Breast epithelium (tissue), 4 donors: ENCODE measurements at places on chromosomes 2 and 18. TPM values are rescaled to one million over a fixed set of nuclear protein-coding genes. Genes with fewer than 3 reads are reported as not detected.

DNA sequence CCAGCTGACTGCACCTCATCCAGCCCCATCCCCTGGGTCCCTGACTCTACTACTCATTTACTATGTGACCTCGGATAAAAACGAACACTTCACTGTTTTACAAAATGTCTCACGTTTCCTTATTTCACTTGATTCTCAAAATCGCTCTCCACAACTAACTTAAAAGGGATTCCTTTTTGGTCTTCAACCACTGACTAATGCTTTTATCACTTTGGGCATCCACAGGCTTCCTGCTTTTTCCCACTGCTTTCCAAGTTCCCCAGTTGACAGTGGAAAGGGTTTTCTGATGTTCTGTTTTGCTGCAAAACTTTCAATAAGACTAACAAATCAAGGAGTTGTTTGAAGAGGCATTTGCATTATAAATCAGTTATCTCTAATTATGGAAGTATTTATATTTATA is 24.1 kb downstream of the EIF2AK3 start:
- DNase-seq: no peak

DNA sequence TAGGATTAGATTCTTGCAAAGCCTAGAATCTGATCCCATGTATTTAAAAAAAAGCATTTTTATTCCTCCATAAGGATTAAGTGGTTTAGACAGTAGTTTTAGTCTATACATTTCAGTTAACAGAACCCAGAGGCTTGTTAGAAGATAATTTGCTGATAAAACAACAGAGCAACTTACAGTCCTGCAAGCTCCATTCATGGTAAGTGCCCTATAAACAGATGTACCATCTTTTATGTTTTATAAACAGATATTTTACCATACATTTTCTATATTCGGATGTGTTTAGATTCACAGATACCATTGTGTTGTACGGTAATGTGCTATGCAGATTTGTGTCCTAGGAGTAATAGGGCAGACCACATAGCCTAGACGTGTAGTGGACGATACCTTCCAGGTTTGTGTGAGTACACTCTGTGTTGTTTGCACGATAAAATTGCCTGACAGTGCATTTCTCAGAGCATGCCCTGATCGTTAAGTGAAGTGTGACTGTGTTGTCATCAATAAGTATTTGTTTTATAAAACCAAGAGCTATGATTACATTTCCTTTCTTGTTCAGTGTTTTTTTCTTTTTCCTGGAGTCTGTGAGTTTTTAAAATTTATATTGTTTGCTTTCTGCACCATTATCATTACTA is 54.2 kb downstream of the CERS6 start:
- no peak for DNase-seq

DNA sequence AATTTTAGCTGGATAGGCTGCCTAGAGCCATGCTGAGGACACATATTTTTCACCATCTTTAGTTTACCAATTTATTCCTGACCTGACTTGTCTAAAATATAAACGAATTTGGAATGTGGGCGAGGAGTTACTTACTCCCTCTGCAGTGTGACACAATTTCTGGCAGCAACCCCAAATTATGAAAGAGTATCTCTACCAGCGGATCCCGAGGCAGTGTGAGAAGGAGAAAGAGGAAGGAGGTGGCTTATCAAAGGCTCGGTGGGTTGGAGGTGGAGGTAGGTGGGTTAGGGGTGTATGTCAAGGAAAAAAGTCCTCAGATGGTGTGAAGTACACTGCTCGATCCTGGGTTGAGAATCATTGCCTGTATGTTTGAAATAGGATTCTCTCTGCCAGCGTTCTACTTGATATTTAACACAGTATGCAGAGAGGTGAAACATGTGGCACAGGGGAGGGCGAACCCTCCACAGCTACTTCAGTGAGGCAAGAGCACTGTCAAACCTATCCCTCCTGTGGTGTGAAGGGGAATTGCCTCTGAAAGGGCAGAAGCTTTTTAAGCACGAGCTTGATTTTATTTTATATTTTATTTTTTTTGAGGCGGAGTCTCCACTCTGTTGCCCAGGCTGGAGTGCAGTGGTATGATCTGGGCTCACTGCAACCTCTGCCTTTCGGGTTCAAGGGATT is 76.0 kb downstream of the RFTN2 start:
- no peak for DNase-seq

GRCh38 chr2:47528874-47529273 is 125.9 kb downstream of the MSH2 start:
- DNase-seq: no peak

Gene SIGLEC15
- total RNA-seq: 1.5 TPM

GRCh38 chr2:204551512-204551863 is 6.2 kb downstream of the PARD3B start:
- no peak for DNase-seq

Gene RAMP1
- total RNA-seq: 25.9 TPM

GRCh38 chr2:142987044-142987443 is 109.6 kb downstream of the KYNU start:
- DNase-seq: no peak

DNA sequence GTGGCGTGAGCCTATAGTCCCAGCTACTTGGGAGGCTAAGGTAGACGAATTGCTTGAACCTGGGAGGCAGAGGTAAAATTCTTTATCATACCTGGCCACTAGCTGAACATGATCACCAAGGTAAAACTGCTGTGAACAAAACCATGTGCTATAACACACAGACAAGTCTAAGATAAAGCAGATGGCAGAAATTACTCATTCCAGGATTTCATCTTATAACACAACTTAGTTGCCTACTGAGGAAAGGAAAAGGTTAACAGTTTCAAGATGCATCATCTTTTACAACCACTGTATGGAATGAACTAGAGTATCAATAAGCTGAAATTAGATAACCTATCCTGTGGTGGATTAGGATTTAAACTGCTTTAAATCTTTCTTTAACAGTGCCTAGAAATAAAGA is 8.3 kb downstream of the ARL5A start:
- DNase-seq: no peak

- DNase-seq: no peak
Observed at GRCh38 chr2:145075454-145076062, 555.6 kb upstream of the ZEB2 start.

DNA sequence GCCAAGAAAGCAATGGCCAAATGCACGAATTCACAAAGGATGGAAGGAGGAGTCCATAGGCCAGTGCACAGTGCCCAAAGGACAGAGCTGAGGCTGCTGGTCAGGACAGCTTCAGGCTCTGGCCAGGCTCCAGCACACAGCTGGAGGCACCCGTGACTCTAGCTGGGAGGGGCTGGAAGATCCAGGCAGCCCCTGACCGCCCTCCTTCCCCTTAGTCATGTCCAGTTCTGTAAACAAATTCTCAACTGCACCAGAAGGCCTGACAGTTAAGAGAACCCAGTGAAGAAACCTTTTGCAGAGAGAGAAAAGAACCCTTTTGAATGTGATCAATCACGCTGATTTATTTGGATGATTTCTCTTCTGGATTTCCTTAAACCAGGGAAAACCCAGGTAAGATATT is 7.7 kb upstream of the YWHAQ start:
- DNase-seq: no peak

- no peak for DNase-seq
Observed at GRCh38 chr2:188557081-188557480, 265.4 kb downstream of the GULP1 start.
